Cerebellar nuclear complex (tissue), 1 donor: ENCODE measurements at places on chromosomes 1 and 21.

DNA sequence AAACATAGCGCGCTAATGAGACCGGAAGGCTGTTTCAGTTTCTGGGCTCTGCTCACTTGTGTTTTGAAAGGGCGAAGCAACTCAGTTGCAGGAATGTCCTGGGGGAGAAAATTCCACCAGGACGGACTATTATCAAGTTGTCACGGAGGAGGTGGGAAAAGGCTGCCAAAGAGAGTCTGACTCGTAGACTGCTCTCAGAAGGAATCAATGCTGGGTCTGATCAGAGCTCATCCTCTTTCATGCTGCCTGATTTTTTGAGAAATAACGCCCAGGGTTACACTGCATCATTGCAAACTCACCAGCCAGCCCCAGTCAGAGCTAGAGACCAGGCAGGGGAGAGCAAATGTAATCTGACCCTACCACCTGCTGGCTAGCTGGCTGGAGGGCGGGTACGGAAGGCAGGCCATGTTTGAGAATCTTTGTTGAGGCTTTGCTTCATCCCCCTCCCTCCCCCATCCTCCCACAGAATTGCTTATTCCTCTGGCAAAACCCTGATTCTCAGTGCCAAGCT, 36.4 kb upstream of the BCL9 start:
- DNase-seq: no peak

DNA sequence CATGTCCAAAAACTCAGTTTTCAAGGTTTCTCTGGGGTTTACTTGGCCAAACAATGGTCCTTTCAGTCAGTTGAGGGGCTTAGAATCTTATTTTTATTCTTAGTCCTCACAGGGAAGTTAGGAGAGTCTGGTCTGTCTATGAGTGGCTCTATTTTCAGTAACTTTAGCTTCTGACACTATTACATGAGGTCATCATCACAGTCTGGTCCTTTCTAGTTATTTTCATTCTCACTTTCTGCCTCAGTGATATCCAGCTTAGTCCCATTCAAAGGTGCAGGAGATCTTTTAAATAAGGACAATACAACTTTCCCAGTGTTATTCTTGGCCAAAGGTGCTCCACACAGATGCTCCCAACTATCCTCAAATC, 30.0 kb upstream of the FGGY start:
- DNase-seq: no peak

DNA sequence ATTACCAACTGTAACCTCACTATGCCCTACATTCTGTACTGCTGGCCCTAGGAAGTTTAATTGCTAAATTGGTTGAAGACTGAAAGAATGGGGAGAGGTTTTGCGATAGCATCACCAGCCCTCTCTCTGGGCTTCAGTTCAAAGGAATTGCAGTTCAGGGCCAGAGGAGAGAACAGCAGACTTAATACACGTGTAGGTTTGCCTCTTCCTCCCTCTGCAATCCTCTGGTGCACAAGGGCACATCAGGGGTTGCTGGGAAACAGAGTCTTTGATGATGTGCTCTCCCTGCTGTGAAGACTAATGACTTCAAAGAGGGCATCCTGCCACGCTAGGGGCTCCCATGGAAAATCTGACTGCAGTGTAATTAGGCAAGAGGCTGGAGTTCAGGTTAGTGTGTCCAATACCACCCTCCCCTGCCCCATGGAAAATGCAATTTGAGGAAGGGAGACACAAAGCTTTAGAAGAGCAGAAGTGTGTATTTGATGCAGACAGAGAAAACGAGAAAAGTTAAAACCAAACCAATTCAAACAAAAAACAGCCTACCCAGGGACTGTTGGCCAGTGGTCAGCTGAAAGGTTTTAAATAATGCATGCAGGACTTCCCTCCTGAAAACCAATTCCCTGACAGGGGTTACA, 167.9 kb downstream of the ASTN1 start:
- DNase-seq: no peak

- DNase-seq: no peak
Measured at GRCh38 chr21:37207441-37208009, 59.6 kb downstream of the VPS26C start.

GRCh38 chr1:154347961-154348360, 22.6 kb downstream of the ATP8B2 start:
- DNase-seq: no peak

- DNase-seq: no peak
Measured at GRCh38 chr1:33094971-33095604, 14.1 kb downstream of the AZIN2 start.

DNA sequence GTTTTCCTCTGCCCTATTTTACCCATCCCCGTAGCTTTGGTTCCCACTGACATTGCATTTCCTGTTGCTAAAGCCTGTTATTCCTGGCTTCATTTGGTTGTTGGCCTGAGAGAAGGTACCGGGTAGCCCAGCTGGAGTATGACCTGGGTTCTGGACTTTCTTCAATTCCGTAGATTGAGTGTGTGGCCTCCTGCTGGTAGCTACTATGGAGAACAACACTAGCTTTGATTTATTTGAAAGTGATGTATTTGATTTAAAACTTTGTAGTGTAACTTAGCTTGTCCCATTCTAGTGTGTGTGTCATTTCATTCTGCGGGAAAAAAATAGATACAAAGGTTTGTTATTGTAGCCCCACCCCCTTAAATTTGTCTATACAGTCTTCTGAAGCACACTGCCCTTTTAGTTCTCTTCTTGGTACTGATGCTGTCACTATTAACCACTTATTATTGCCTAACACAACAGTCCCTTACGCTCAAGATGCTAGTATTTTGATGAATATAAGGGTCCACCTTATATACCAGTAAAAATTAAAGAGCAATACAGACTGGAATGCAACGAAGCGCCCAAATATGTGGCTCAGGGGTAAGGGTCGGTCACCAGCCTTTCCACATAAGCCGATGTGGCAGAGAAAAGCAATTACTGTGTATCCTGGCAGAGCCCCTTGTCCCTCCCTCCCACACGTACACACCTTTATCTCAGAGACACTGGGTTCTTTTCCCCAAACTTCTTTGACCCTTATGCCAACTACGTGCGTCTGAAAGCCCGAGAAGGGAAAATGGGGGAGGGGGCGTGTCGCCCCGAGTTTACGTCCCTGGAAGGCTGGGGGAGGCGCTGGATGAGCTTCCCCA, 643 bp upstream of the MOV10 start:
- DNase-seq: no peak

DNA sequence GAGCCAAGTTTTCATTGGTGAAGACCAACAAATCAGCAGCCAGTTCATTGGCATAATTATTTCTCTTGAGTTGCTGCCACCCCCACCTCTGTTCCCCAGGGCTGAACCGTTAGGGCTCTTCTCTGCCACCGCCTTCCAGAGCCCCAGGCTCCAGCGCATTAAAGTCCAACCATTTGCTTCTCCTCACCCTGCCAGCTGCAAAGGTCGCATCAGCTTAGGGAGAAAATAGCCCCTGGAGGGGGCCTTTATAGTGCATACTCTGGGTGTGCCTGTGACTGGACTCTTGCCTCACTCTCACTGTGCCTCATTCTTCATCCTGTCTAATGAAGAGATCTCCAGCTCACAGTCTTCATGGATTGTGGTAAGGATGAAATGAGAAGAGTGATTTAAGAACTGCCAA, 50.4 kb downstream of the KDM1A start:
- DNase-seq: no peak

- no peak for DNase-seq
Measured at GRCh38 chr1:223216074-223216473, 73.0 kb upstream of the TLR5 start.

GRCh38 chr1:221717485-221717853, 24.4 kb downstream of the DUSP10 start:
- no peak for DNase-seq

DNA sequence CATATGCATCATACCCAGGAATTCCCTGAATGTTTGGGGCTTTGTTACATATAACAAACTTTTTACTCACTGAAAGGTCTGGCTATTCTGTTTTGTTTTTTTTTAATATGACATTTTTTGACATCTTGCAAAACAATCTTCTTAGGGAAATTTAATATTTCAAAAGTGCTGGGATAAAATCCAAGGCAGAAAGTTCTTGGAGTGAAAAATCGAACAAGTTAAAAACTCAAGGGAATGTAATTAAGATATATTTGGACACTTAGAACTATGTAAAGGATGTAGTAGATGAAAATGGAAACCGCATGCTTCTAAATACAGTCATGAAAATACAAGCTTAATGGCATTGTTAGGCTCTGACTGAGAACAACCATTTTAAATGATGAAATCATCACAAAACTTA, 8.6 kb downstream of the CHODL start:
- DNase-seq: no peak

DNA sequence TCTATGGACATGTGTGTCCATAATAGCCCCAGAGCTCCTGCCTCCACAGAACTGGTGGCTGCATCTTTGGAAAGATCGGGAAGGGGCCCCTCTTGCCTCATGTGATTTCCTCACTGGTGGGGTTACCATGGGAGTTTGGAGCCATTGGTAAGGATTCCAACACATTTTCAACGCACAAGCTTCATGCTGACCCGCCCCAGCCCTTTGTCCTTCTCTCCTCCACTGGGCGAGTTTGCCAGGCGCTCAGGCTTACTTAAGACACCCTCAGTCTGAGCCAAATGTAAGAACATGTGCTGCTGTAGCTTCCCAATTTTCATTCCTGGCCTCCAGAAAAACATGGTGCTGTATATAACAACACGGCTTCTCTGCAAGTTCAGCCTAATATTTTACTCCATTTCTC, 72.4 kb downstream of the ATP5PO start:
- no peak for DNase-seq

GRCh38 chr1:3924825-3925220, 24.8 kb upstream of the C1orf174 start:
- DNase-seq: no peak

- no peak for DNase-seq
Measured at GRCh38 chr1:244256086-244256676, 195.5 kb downstream of the ADSS2 start.

DNA sequence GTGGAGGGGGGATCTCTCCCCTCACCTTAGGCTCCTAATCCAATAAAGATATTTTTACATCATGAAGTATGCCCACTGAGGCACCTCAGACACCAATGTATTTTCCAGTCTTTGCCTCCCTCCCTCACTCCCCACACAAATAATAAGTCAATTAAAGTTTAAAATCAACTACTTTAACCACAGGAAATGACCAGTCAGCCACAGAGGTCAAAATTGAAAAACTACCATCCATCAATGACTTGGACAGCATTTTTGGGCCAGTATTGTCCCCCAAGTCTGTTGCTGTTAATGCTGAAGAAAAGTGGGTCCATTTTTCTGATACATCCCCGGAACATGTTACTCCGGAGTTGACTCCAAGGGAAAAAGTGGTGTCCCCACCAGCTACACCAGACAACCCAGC, 70.6 kb upstream of the DYNLT5 start:
- DNase-seq: no peak

- no peak for DNase-seq
Measured at GRCh38 chr1:58785442-58786058, 1.7 kb upstream of the JUN start.

DNA sequence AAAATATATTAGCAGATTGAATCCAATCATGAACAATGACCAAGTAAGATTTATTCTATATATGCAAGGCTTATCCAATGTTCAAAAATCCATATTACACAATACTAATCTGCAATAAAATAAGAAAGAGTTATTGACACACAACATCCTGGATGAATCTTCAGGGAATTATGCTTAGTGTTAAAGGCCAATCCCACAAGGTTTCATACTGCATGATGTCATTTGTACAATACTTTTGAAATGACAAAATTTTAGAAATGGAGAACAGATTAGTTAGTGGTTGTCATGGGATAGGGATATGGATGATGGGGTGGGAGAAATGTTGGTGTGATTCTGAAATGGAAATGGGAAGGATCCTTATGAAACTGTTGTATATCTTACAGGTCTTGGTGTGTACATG, 425.7 kb downstream of the SIPA1L2 start:
- DNase-seq: no peak

- no peak for DNase-seq
Measured at GRCh38 chr1:241611736-241612135, 28.4 kb downstream of the CHML start.

- DNase-seq: no peak
Measured at GRCh38 chr1:232319072-232319471, 310.9 kb downstream of the SIPA1L2 start.
